ENCODE measurements at places on chromosomes 2 and 18. TPM values are rescaled to one million over a fixed set of nuclear protein-coding genes. Genes with fewer than 3 reads are reported as not detected.

SCG2 gene
- 0.21 TPM for total RNA-seq

PKDCC gene
- not detected for total RNA-seq

ABHD1 gene
- 0.25 TPM for total RNA-seq

GCG gene
- not detected for total RNA-seq

KCNS3 gene
- not detected for total RNA-seq

TNFRSF11A gene
- total RNA-seq: 5.9 TPM

FRZB gene
- not detected for total RNA-seq

ANKRD30BL gene
- not detected for total RNA-seq

Data from natural killer cell treated with Interleukin-12 subunit alpha and Interleukin-12 subunit beta and Interleukin-15 and Interleukin-18, amount 100 ng/mL, for 72 hours (primary cell).